Activated CD4-positive, alpha-beta T cell treated with anti-CD3 and anti-CD28 coated beads for 36 hours (primary cell): ENCODE measurements at places on chromosomes 16 and 17. TPM values are rescaled to one million over a fixed set of nuclear protein-coding genes. Genes with fewer than 3 reads are reported as not detected.

The QPRT gene
- 6.8 TPM for total RNA-seq

DNA sequence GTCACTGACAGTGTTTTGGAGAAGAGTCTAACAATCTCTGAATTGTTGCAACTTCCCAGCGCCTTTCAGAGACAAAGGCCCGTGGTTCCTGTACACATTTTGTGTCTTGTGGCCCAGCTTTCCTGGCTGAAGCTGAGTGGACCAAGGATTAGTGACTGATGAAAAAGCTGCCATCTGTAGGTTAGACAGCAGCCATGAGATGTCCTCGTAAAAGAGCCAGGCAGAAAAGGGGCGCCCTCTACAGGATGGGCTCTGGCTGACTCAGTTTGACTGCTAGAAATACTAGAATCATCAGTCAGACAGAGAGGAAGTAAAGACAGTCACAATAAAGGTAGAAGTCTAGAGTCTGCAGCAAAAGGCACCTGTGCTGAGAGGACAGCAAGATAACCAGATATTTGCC lies 26.5 kb upstream of the NF1 start:
- DNase-seq = peak; percentile 82

The ELMO3 gene
- 3.0 TPM for total RNA-seq

GRCh38 chr16:89641458-89642119 lies 15.9 kb downstream of the CHMP1A start:
- no peak for DNase-seq

- no peak for DNase-seq
Measured at GRCh38 chr16:77784441-77785372, 3.7 kb upstream of the VAT1L start.

GRCh38 chr17:2562162-2562858 lies 31.1 kb upstream of the PAFAH1B1 start:
- DNase-seq = peak; percentile 12

The CDRT15L2 gene
- total RNA-seq = not detected

- DNase-seq = no peak
Measured at GRCh38 chr17:76635659-76636360, 7.7 kb downstream of the ST6GALNAC1 start.

The KRTAP9-2 gene
- not detected for total RNA-seq

The CASKIN1 gene
- total RNA-seq = 0.98 TPM

The SLC35G6 gene
- not detected for total RNA-seq

- no peak for DNase-seq
Measured at GRCh38 chr17:602436-602835, 112.2 kb downstream of the VPS53 start.

DNA sequence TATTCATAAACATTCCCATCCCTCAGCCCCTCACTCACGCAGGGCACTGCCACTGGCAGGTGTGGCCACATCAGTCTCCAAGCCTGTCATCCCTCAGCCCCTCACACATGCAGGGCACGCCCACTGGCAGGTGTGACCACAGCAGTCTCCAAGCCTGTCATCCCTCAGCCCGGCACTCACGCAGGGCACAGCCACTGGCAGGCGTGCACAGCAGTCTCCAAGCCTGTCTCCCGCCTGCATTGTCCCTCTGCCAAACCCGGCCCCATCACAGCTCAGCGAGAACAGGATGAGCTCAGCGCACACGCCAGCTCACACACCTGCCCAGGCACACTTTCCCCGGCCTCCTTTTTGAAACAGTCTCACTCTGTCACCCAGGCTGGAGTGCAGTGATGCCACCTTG lies 11.4 kb upstream of the KREMEN2 start:
- no peak for DNase-seq

DNA sequence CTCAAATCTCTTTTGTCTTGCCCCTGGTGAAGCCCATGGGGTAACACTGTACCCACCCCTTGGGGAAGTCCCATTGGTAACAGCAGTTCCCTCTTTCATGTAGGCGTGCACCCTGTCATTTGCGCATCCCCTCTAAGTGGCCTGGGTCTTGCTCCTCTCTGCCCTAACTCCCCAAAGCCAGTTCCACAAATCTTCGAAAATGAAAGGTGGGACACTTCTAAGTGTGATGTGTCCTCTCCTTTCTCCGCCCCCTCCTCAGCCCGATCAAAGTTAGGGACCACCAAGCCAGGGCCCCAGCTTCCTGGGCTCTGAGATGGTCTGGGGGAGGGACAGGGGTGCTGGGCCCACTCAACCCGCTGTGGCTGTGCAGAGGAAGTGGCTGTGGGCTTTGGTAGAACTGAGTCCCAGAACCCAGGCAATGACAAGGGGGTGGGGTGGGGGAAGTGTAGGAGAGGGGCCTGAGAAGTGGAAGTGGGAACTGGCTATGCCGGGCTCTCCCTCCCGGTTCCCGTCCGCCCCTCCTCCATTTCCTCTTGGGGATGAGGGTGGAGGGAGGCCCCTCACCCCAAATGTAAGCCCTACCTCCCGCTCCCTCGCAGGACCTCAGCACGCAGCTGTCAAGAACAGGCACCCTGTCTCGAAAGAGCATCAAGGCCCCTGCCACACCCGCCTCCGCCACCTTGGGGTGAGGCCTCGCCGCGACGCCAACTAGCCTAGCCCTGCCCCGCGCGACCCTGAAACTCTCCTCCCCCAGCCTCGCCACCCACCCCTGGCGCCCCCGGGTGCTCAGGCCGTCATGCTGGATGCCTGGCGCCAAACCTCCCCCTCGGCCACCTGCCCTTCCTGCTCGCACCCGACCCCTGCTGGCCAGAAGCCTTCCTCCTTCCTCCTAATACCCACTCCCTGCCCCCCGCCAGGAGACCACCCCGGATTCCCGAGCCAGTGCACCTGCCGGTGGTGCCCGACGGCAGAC lies 8.7 kb downstream of the ABI3 start:
- DNase-seq = peak; percentile 61

The TNFSF12 gene
- 10.9 TPM for total RNA-seq

DNA sequence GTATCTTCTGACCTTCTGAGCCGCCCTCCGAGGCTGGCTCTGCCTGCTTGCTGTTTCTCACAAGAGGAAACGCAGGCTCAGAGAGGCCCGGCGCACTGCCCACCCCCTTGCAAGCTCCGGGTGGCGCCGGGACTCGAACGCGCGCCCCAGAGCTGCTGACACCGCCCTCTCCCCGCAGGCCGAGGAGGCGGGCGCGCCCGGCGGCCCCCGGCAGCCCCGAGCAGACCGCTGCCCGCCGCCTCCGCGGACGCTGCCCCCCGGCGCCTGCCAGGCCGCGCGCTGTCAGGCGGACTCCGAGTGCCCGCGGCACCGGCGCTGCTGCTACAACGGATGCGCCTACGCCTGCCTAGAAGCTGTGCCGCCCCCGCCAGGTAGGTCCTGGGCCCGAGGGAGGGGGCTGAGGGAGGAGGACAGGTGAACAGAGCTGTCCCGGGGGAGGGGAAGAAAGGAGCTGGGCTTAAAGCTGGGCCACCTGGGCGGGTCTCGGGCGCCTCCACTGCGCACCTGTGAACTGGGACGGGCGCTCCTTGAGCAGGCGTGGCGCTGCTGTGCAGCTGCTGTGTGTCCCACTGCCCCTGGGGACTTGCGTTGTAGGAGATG lies 18.2 kb downstream of the WFDC1 start:
- no peak for DNase-seq

The CD300A gene
- total RNA-seq = 5.8 TPM

DNA sequence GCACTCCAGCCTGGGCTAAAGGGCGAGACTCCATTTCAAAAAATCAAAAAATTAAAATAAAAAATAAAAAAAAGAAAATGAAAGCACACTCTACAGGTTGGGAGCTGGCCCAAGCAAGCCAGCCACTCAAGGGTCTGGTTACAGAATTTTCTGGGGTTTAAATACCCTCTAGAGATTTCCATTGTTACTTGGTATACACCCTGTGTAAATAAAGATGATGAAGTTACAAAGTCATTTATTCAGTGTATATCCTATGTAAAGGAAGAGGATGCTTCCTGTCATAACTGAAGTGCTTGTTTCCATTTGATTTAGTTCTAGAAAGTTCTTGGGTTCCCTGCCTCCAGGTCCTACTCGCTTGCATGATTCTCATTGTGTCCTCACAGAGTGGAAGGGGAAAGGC lies 79.9 kb upstream of the C17orf78 start:
- no peak for DNase-seq

- no peak for DNase-seq
Measured at GRCh38 chr17:50841277-50841948, 6.0 kb downstream of the WFIKKN2 start.

The TEKT5 gene
- not detected for total RNA-seq

The NF1 gene
- total RNA-seq = 26.2 TPM

DNA sequence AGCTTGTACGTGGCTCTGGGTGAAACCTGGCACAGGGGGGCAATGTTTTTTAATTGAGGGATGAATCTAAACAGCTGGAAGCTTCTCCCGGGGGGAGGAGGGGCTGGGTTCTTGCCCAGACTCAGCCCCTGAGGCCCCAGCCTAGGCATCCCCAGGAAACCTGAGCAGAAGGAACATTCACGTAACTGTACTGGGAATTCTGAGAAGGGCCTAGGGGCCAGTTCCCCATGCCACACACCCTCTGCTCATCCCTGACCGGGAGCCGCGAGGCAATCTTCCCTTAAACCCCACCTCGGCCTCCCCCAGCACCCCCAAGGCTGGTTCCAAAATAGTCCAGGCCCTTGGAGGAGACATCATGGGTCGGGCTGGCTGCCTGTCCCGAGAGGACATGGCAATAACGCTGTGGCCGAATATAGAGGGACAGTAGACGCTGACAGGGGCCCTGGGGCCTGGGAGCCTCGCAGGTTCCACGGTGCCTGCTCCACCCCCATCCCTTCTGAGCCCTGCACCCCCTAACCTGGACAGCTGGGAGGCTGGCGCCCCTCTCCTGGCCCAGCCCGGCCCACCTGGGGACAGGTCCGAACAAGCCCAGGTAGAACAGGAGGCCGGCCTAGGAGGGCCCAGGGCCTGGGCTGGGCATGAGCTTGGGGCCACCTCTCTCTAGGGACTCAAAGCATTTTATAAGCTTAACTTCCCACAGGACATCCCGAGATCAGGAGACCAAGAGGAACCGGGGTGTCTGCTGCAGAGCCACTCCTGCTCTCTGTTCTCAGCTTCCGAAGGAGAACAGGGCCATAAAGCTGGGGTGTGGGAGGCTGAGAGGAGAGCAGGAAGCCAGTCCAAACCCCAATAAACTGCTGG lies 83.2 kb upstream of the TOB1 start:
- no peak for DNase-seq

DNA sequence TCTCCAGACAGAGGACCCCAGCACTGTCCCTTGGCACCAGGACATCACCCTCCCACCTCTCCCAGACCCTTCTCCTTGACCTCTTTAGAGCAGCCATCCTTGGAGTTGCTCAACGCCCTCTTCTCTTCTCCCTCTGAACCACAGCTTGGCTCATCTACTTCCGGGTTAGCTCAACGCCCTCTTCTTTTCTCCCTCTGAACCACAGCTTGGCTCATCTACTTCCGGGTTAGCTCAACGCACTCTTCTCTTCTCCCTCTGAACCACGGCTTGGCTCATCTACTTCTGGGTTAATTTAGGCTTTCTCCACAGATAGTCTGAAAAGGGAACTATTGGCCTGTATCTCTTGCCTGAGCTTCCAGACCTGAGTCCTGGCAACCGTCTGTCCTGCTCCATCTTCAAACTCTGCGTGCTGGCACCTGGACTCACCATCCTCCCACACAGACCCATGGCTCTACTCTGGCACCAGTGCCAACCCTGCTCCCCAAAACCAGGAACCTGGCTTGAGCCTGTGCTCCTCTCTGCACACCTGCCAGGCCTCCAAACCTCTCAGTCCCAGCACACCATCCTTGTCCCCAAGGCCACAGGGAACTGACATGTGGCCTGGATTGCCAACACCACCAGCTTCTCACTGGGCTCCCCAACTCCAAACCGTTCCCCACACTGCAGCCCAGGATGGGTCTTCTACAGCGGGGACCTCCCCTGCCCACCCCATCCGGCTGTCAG lies 25.3 kb upstream of the FAAP100 start:
- no peak for DNase-seq

- DNase-seq = no peak
Measured at GRCh38 chr17:76797241-76797840, 59.4 kb downstream of the MFSD11 start.

DNA sequence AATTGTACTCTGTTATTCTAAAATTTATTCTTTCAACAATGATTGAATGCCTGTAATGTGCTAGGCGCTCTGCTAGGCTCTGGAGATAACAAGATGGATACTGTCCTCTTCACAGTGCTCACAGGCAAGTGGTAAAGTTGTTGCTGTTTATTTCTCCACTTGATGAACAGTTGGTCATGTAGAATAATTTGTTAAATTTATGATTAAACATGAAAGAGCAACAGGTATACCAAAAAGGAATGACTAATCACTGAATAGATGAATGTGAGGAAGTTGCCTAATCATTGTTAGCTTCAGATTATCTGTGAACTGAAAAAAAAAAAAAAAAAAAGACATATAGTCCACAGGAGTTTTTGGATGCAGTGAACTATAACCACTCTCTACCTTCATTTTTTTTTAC lies 62.3 kb downstream of the NFATC3 start:
- no peak for DNase-seq

DNA sequence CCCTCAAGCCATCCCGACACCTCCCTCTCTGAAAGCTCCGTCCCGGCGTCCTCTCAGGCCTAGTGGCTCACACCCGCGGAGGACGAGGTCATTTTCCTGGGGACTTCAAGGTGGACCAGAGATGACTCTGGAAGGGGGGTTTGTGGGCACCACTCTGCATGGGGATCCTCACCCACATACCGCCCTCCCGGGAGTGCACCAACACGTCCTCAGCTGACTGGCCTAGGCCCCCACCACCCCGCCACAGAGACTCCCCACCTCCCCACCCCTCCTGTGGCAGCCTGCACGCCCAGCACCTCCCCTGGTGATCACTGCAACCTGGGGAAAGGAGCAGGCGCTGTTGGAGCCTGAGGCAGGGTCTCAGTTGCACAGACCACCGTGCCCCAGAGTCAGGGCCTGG lies 2.4 kb upstream of the SOX8 start:
- no peak for DNase-seq

GRCh38 chr17:40791787-40792436 lies 7.8 kb downstream of the KRT28 start:
- DNase-seq = no peak

GRCh38 chr17:14070344-14070984 lies 1.2 kb downstream of the COX10 start:
- DNase-seq = no peak

GRCh38 chr16:84153660-84154214 lies 8.6 kb downstream of the DNAAF1 start:
- no peak for DNase-seq

The TP53TG3C gene
- 0.55 TPM for total RNA-seq

The GJD3 gene
- not detected for total RNA-seq

DNA sequence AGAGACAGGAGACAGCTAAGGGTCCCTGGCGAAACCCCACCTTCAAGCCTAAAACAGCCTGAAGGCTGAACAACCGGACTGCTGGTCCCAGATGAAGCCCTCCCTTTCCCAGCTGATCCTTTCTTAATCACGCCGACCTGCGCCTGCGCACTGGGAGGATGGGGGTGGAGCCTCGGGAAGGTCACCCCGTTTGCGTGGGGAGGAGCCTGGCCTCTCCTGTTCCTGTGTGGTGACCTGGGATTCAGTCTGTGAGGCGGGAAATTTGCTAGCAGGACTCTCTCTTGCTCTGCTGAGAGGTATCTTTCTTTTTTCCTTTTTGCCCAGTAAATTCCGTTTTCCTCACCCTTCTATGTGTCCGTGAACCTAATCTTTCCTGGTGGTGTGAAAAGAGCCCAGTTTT lies 9.6 kb downstream of the FAM20A start:
- peak; percentile 28 for DNase-seq

GRCh38 chr17:78249818-78250806 lies 18.7 kb downstream of the TMEM235 start:
- no peak for DNase-seq

- no peak for DNase-seq
Measured at GRCh38 chr16:57775661-57776469, 26.4 kb downstream of the KIFC3 start.

GRCh38 chr17:21551081-21551881 lies 141.0 kb upstream of the KCNJ18 start:
- peak; percentile 91 for DNase-seq
